ENCODE measurements at places on chromosomes 12 and 14. TPM values are rescaled to one million over a fixed set of nuclear protein-coding genes. Genes with fewer than 3 reads are reported as not detected.

The SCN8A gene
- total RNA-seq: 2.5 TPM

The NYNRIN gene
- total RNA-seq: 28.7 TPM

The BIN2 gene
- total RNA-seq: not detected

The GLTP gene
- 66.7 TPM for total RNA-seq

The FOXG1 gene
- total RNA-seq: not detected

The ZNF385A gene
- 0.67 TPM for total RNA-seq

The OR6C2 gene
- not detected for total RNA-seq

The RASSF9 gene
- 4.3 TPM for total RNA-seq

The CDH24 gene
- 18.9 TPM for total RNA-seq

The FERMT2 gene
- 99.6 TPM for total RNA-seq

The SPTSSA gene
- total RNA-seq: 18.3 TPM

The COL2A1 gene
- total RNA-seq: under 0.01 TPM

The SPIC gene
- not detected for total RNA-seq

The ATP2A2 gene
- total RNA-seq: 156 TPM

The HOXC4 gene
- not detected for total RNA-seq

The SLCO1C1 gene
- 0.98 TPM for total RNA-seq

The SRSF9 gene
- total RNA-seq: 175 TPM

The CPNE6 gene
- total RNA-seq: not detected

The SNAPC1 gene
- total RNA-seq: 17.8 TPM

Measured in vein endothelial cell (primary cell).